ENCODE measurements at places on chromosomes 5 and 9. TPM values are rescaled to one million over a fixed set of nuclear protein-coding genes. Genes with fewer than 3 reads are reported as not detected.

DAB2IP gene
- total RNA-seq = 17.1 TPM

GPX8 gene
- total RNA-seq = 7.9 TPM

FOXD4 gene
- 1.00 TPM for total RNA-seq

EPB41L4A gene
- total RNA-seq = 130 TPM

RNF20 gene
- total RNA-seq = 26.7 TPM

NEUROG1 gene
- 2.6 TPM for total RNA-seq

Measured in cerebellum (tissue), 4 donors.